Airway epithelial cell (primary cell): ENCODE measurements at places on chromosomes 13 and 19. TPM values are rescaled to one million over a fixed set of nuclear protein-coding genes. Genes with fewer than 3 reads are reported as not detected.

Gene CHST8
- 0.42 TPM in 1 of 2 replicates, not detected in the other for total RNA-seq

Gene TNNT1
- 12.3 and 18.7 TPM in 2 replicates for total RNA-seq

Gene MTUS2
- total RNA-seq = under 0.01 TPM in 1 of 2 replicates, not detected in the other

Gene ZNF837
- 2.9 and 3.1 TPM in 2 replicates for total RNA-seq

Gene NPHS1
- not detected in 2 replicates for total RNA-seq

Gene MYH14
- 43.9 and 49.5 TPM in 2 replicates for total RNA-seq

Gene LILRB1
- not detected in 2 replicates for total RNA-seq

Gene DHRS12
- 2.3 and 4.6 TPM in 2 replicates for total RNA-seq

Gene CEACAM1
- 5.7 and 5.8 TPM in 2 replicates for total RNA-seq

Gene SERTAD3
- total RNA-seq = 24.3 and 27.8 TPM in 2 replicates

Gene CGB2
- total RNA-seq = 0.49 and 1.3 TPM in 2 replicates

Gene ZNF556
- total RNA-seq = 1.3 and 2.4 TPM in 2 replicates

Gene TRPM4
- 19.6 and 20.2 TPM in 2 replicates for total RNA-seq

Gene ZNF222
- 1.3 and 4.5 TPM in 2 replicates for total RNA-seq

Gene MIDN
- 32.7 and 52.6 TPM in 2 replicates for total RNA-seq

Gene MBD3L2
- total RNA-seq = not detected in 2 replicates

Gene PLPP2
- 56.1 and 62.1 TPM in 2 replicates for total RNA-seq

Gene KCTD4
- total RNA-seq = 0.09 TPM in 1 of 2 replicates, not detected in the other

Gene CEACAM21
- not detected in 2 replicates for total RNA-seq

Gene SIGLEC8
- total RNA-seq = not detected in 2 replicates

Gene C19orf67
- total RNA-seq = not detected in 2 replicates

Gene ZNF846
- 4.7 and 6.9 TPM in 2 replicates for total RNA-seq

Gene PRR22
- 0.21 and 0.46 TPM in 2 replicates for total RNA-seq

Gene LAMP1
- 152 and 184 TPM in 2 replicates for total RNA-seq

Gene NTF4
- 5.6 and 6.5 TPM in 2 replicates for total RNA-seq

Gene ATP4B
- not detected in 2 replicates for total RNA-seq

Gene PNMA8A
- 1.1 and 1.6 TPM in 2 replicates for total RNA-seq

Gene KCNC3
- 0.14 TPM in 2 replicates for total RNA-seq

Gene CEACAM20
- total RNA-seq = not detected in 2 replicates

Gene ZNF850
- 0.78 and 3.9 TPM in 2 replicates for total RNA-seq

Gene ZNF610
- 0.33 and 0.63 TPM in 2 replicates for total RNA-seq

Gene PLIN3
- total RNA-seq = 78.4 and 112 TPM in 2 replicates

Gene GPR4
- total RNA-seq = not detected in 2 replicates

Gene ZNF66
- 1.6 and 5.4 TPM in 2 replicates for total RNA-seq
